ENCODE measurements at places on chromosomes 3 and 15.

DNA sequence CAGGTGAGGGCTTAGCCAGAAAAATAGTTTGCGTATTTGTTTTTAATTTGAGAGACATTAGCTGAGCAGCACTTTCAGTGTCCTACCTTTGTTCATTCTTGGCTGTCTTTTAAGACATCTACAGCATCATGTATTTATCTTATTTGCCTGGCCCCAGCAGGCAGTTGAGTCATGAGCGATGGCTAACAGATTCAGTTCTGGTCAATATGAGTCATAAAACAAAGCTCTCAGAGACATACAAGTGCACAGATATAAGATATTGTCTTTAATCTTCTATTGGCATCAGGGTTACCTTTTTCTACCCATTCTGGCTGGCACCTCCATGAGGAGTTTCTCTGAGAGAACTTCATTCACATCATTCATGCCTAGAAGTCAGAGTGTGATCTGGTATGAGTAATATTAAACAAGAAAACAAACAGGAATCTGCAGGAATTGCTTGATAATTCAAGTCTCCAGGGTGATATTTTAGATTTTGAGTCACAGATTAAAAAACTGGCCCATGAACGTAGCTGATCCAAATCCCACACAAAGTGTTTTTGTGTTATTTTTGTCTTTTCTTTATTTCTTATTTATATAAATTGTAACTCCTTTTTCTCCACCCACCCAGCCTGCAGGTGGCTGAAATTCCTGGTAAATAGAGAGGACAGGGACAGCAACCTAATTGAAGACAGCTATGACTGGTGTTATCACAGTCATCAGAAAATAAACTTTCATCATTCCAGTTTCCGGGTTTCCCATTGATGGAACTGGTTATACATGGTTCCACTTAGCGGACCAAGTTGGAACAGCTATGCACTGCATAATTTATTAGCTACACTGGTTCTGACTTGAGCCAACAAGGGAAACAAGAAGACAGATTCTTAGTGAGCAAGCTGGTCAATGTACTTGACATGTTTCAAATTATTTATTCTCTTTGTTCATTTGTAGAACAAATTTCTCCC is 47.3 kb downstream of the PLSCR2 start:
- DNase-seq: no peak

DNA sequence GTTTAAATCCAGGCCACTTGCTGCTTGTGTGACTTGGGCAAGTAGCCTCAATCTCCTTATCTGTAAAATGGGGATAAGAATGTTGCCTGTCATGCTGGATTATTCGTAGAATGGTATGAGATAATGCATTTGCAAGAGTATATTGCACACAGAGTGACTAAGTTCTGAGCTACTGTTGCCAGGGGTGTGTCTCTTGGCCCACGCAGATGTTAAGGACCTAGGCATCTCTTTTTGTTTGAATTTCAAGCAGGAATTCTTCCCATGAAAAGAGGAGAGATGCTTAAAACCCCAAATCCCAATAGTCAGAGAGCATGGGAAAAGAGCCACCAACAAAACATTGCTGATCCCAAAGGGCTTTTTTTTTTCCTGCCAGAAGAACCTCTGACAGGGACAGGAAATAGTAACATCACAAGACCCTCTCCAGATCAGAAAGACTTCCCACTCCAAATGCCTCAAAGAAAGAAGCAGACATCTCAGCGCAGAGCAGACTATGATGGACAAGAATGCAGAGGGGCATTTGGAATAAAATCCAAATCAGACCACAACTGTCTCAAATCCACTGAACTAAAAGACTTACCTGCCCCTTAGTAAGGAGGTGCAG is 90.5 kb downstream of the MRPL46 start:
- DNase-seq: no peak

DNA sequence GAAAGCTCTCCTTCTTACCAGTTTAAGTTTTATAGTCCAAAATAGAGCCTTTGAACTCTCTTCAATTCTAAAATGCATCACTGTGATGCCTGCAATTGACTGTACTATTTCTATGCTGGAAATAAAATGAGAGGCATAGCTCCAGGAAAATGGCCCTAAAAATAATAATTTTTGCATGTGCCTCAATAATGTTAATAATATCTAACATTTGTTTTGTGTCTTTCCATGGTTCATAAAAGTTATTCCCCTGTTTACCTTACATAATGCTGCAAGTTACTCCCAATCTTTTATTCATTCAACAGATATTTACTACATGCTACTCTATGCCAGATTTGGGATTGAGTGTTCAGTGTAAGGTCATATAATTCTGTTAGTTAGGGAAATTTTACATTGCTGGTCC is 574.0 kb downstream of the RBMS3 start:
- DNase-seq: no peak

- no peak for DNase-seq
These were observed 275.6 kb downstream of the BBX start for GRCh38 chr3:107798381-107798780.

- no peak for DNase-seq
These were observed 32.5 kb upstream of the TBL1XR1 start for GRCh38 chr3:177229791-177230190.

DNA sequence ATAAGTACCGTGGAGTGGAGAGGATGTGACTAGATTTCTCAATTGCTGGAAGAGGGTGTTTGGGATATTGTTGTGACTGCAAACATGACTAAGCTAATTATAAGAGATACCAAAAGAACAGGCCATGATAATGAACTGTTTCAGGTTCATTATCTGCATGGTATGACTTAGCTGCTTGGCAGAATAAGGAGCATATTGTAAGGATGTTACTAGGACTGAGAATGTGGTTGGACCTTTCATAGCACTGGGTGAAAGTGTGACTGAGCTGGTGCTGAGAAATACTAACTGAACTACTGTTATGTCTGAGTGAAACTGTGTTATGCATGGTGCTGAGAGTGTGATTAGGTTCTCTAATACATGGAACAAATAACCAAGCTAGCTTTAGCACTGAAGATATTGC is 11.0 kb downstream of the SCN10A start:
- no peak for DNase-seq

DNA sequence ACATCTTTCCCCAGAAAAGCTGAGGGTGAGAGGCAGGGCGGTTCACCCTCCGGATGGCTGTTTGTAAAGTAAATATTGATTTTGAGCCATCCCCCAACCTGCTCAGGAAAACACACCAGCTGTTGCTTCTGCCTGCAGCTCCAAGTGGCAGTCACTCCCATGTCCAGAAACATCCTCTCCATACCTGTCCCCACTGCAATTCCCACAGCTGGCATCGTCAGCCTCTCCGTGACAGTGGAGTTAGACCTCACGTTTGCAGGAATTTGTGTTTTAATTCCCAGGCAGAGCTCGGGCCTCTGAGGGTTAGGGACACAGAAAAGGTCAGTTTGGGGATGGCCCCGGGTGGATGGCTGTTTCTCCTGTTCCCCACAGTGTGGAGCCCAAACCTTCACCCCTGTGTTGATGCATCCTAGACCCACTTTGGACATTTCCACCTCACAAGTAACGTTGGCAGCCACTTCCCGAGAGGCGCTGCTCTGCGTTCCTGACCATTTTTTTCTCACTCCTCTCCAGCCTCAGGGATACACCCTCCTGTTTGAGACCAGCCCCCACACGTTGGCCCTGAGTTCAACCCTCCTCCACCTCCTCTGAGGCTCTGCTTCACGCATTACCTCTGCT is 11.8 kb upstream of the FAM174B start:
- DNase-seq: no peak

DNA sequence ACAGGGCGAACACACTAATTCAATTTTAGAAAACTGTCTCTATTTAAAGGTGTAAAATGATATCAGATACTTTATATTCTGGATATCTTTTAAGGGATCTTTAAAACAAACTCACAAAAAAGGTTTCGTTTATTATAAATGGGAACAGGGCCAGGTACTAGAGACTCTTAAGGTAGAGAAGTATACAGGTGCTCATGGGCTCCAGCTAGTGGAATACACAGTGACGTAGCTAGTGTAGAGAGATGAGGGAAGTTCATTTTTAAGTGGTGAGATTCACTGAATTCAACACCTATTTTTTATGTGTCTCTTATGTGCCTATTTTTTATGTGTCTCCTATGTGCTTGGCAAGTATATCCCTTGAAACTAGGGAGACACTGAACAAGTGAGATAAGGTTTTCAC is 132.7 kb upstream of the FAM3D start:
- DNase-seq: no peak

DNA sequence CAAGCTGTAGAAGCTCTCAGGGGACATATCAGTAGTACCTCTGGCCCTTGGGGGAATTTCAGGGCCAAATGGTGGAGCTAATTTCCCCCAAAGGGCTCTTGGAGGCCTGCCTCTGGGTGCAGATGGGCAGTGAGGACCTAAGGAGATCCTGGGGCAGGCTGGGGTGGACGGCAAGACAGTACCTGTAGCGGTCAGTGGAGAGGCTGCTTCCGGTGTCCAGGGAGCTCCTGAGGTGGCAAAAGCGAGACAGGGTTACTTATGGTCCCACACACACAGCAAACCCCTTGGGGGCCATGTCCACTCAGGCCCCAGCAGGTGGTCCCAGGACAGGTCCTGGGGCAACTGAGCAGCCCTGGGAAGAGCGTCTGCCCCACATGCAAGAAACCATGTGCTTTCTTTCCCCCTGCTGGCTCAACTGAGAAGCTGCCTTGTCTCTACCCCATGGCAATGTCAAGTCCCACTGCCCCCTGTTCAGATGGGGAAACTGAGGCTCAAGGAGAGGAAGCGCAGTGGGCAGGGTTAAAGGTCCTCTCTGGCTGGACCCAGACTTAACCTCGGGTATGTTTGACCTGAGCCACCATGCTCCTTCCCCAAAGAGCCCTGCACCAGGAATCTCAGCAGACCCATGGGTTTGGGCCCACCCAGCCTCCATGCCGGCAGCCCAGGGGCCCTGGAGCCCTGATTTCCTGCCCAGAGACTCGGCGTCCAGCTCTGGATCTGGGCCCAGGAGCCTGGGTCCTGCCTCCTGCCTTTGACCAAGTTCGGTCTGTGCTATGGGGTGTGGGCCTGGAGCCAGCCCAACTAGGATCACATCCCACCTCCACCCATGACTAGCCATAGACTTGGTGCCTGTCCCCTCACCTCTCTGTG is 25.7 kb downstream of the IQSEC1 start:
- DNase-seq: no peak

GRCh38 chr3:182755308-182755707 is 38.0 kb upstream of the ATP11B start:
- no peak for DNase-seq

- no peak for DNase-seq
These were observed 363.6 kb downstream of the CHST2 start for GRCh38 chr3:143483214-143483613.

GRCh38 chr3:58864480-58864879 is 185.3 kb downstream of the CFAP20DC start:
- no peak for DNase-seq

DNA sequence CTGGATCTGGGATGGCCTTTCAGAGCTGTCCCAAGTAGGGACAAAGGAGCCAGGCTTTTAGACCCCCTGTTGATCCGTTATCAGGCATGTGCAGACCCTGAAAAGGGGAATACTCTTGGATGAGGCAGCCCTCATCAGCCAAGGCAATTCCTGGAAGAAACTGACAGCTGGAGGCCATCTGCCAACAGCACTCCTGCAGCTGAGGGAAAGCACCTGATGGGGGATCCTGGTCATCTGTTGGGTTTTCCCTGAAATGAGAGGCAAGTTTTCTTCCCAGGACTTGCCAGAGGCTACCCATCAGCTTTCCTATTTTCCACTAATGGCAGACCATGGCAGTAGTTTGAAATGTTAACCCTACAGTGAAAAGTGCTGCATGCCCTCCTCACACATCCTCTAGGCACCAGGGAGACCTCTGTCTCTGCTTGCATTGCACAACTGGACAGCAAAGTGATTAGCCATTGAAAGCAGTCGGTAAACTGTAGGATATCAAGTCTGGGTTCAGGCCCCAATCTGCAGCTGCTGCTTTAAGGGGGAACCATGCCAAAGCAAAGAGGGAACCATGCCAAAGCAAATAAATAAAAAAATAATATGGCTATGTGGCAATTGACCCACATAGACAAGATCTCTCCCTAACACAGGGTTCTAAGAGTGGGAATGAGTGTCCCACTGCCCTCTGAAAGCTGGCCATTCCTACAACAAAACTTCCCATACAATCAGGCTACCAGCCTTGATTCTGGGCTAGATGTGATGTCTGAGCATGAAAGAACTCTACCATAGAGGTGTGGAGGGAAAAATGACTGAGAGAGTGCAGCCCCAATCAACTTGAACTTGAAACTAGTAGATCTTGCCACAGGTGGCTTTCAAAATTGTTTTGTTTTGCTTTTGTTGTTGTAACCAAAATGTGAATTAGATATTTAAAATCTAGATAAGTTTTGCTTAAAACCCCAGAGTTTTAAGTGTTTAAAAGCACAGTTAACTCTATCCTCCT is 232.0 kb upstream of the STT3B start:
- no peak for DNase-seq

- DNase-seq: no peak
These were observed 335.6 kb downstream of the TUSC7 start for GRCh38 chr3:117045143-117045542.

DNA sequence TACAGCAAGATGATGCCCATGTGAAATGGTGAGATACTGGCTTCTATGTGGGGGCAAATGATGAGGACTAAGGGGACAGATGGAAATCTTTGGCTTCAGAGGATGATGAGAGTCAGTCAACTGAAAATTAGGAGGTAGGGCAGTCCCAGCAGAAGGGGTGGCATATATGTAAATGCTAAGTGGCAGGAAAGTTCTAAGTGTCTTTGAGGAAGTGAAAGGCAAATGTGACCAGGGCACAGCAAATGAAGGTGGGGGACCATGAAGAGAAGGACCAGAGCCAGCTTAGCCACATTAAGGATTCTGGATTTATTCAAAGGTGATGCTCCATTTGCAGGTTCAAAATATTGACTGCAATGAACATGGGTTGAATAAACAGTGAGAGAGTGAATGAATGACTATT is 29.2 kb upstream of the LIMD1 start:
- no peak for DNase-seq

GRCh38 chr15:97680606-97681220 is 279.8 kb upstream of the ARRDC4 start:
- no peak for DNase-seq

- peak; percentile 70 for DNase-seq
These were observed at the start of gene MELTF for GRCh38 chr3:197029511-197030167. TSS of gene MELTF (minus strand) at chr3:197029817. CDS start at chr3:197029702, 115 bp downstream.

DNA sequence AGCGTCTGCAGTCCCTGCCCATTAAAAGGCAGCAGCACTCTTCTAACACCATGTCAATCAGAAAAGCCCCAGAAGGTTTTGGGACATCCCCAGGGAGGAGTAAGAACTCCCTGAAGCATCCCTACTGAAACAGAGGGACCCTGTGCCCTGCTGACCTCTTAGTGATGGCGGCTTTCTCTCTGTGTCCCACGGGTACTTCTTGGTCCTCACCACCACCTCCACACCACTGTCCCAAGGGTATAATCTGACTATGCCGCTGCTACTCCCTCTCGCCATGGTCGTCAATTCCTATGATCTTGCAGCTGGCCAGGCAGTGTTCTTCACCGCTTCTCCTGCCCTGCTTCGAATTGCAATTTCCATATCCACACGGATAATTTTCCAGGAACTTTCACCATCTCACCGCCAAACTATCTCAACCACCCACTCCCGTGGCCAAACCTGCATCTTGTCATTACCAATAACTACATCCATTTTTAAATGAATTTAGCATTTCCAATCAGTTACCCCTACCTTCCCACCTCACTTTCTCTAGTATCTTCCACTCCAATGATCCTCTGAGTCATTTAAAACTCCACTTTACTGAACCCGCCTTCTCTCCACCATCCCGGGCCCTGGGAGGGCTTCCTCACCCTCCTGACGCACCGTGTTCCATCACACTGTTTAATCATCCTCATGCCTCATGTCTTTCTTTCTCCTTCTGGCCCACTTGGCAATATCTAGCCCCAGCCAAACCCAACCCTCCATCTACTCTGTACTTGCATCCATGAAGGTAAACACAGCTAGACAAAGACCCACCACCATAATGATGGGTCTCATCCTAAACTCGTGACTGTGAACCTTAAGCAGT is 23.7 kb downstream of the PRR23E start:
- no peak for DNase-seq

Data from CD4-positive, alpha-beta T cell treated with Interleukin-21 for 1 hour (primary cell).